Endodermal cell (in vitro differentiated cells): ENCODE measurements at places on chromosomes 6 and 20. TPM values are rescaled to one million over a fixed set of nuclear protein-coding genes. Genes with fewer than 3 reads are reported as not detected.

Gene SYCP2L
- total RNA-seq = 4.2 and 4.5 TPM in 2 replicates

Gene TBCC
- 14.3 to 16.7 TPM (median 15.9 TPM) in 3 replicates for total RNA-seq

Gene NRM
- 37.1 and 40.1 TPM in 2 replicates for total RNA-seq

Gene SNX3
- total RNA-seq = 79.2 and 83.3 TPM in 2 replicates

Gene FILIP1
- 0.35 to 0.72 TPM (median 0.70 TPM) in 3 replicates for total RNA-seq

Gene FAM209B
- 1.1 TPM in 1 of 3 replicates, not detected in the others for total RNA-seq

Gene PKIB
- total RNA-seq = 56.1 and 56.6 TPM in 2 replicates

Gene LIN28B
- 64.6 and 65.1 TPM in 2 replicates for total RNA-seq

- H3K4me1 ChIP-seq = no peaks in the 10 kb centered on the region
- H3K4me3 ChIP-seq = no peak overlapping the region
These were observed 28.8 kb upstream of the LIN28B start for GRCh38 chr6:104928141-104928540.

- H3K4me1 ChIP-seq = no peaks in the 10 kb centered on the region
- no peak overlapping the region for H3K4me3 ChIP-seq
- H3K27me3 ChIP-seq = no peaks in the 10 kb centered on the region
- H3K27ac ChIP-seq = no peak overlapping the region
- no peaks in the 10 kb centered on the region for H3K36me3 ChIP-seq
- DNase-seq = peak; percentile 76
These were observed 208.0 kb downstream of the FARS2 start for GRCh38 chr6:5469101-5469846.

DNA sequence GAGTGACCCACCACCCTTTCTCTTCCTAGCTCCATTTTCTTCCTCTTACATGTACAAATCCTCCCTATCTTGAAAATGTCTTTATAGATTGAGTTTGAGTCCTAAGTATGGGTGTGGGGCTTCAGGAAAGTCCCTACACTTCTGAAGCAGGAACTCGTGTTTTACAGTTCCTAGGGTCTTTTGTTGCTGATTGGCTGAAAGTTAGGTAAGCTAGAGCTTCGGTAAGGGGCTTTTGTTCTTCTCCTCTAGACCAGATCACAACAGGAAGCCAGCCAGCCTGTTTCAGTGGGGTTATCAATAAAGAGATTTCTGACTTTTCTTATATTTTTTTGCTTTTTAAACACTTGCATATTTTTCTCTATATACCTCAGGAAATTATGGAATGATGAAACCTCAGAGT, 51.3 kb downstream of the CNR1 start:
- no peak for DNase-seq
- H3K4me1 ChIP-seq = peaks cover 3% of the 10 kb centered on the region
- H3K27ac ChIP-seq = no peak overlapping the region
- H3K4me3 ChIP-seq = no peak overlapping the region
- H3K36me3 ChIP-seq = no peaks in the 10 kb centered on the region
- no peaks in the 10 kb centered on the region for H3K27me3 ChIP-seq

DNA sequence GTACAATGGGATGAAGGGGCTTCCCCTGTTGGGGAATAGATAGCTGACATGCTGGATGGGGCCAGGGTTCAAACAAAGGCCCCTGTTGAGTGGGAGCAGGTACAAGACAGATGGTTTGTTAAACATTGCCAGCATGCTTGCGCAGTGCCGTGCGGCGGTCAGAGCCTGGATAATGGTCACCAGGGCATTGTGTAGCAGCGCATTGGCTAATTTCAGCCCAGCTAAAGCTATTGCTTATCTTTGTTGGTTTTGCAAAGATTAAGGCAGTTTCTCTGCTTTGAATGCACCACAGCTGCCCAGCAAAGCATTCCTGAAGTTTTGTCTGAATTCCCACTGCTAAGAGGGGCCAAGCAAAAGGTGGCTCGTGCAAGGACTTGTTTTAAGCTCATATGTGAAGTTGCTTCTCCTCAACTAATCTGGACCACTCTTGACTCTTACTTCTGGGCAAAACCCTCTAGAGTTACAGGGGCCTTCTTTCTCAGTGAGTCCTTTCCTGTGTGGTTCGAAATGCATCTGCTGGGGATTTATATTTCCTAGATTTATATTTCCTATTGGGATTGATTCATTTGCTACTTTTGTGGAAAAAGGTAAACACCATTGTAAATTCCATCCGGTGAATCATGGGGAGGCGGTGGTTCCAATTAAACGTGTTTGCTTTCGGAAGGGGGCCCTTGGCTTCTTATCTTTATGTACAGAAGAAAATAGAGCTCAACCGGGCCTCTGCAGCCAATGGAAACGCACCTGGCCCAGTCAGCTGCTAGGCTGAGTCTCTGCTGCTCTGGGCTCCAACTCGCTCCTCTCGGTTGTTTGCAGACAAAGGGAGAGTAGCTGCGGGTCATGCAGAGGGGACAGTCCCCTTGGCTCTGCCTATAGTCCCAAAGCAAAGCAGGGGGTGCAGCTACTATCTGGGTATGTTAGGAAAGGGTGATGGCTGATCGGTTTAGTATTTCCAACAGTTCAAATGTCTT, 72.1 kb downstream of the FOXA2 start:
- peak overlapping the region; percentile 30 for H3K27ac ChIP-seq
- H3K36me3 ChIP-seq = no peaks in the 10 kb centered on the region
- H3K4me3 ChIP-seq = no peak overlapping the region
- no peaks in the 10 kb centered on the region for H3K27me3 ChIP-seq
- H3K4me1 ChIP-seq = peaks cover 24% of the 10 kb centered on the region
- peak; percentile 62 for DNase-seq

DNA sequence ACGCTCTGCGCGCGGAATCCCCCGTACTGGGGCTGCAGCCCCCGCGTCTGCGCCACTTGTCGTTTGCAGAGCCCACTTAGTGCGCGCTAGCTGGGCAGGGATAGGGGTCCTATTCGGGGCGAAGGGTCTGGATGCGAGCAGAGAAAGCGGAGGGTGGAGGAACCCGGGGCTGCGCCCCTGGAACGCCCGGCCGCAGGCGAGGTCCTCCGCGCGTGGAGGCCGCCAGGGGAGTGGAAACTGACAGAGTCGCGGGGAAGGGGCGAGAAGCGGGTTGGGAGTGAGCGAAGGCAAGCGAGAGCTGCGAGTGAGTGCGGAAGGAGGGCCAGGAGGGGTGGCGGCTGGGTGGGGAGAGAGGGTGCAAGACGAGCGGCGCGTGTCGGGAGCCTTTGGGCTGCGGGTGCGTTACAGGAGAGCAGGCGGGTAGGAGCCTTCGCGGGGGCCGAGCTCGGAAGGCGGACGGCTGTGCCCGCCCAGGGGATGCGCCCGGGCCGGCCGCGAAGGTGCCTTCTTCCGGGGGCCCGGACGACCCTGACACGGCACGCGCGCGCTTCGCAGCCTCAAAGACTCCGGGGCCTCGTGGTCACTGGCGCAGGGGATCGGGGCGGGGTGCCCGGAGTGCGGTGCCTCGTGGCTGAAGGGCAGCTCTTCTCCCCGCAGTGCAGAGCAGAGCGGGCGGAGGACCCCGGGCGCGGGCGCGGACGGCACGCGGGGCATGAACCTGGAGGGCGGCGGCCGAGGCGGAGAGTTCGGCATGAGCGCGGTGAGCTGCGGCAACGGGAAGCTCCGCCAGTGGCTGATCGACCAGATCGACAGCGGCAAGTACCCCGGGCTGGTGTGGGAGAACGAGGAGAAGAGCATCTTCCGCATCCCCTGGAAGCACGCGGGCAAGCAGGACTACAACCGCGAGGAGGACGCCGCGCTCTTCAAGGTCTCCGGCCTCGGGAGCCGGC, 1.2 kb downstream of the IRF4 start:
- H3K4me3 ChIP-seq = peak overlapping the region; percentile 64
- H3K27ac ChIP-seq = no peak overlapping the region
- H3K27me3 ChIP-seq = peaks cover 97% of the 10 kb centered on the region
- H3K36me3 ChIP-seq = no peaks in the 10 kb centered on the region
- DNase-seq = peak; percentile 79

DNA sequence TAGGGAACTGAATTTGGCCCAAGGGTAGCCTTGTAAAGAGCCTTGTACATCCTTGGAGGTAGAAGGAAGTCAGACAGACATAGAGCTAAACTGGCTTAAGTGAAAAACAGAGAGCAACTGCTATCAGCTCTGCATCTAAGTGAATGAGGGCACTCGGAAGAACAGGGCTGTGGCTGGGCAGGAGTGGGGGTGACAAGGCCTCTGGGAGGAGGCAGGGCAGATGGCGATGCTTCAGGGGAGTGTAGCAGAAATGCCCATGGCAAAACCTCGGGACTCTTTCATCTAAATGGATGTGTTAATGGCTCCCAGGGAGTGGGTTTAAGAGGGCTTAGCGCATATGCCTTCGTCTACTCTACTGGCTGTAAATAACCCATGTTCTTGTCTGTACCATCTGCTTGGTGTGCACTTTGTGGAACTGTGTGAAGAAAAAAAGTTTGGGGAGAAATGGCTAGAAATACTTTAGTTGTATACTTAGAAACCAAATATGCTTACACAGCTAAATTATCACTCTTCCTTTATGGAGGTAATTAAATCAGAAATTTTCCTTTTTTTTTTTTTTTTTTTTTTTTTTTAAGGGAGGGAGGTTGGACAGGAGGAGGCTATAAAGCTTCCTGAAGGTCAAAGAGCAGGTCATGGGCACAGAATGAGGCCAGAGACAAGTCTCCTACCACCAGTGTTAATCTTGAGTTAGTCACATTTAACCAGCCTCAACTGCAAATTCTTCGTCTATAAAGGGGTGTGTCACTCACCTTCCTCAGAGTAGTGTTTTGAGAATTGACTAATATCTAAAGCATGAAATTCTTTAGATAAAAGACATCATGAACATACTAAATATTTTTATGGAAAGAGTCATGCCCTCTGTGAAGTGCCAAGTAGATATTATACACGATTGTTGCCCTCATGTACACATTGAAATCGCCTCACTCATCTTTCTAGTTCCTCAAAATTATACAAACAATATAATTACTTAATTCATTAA, 60.9 kb downstream of the FYN start:
- peak; percentile 80 for DNase-seq
- H3K4me3 ChIP-seq = no peak overlapping the region
- H3K27ac ChIP-seq = no peak overlapping the region
- no peaks in the 10 kb centered on the region for H3K27me3 ChIP-seq

DNA sequence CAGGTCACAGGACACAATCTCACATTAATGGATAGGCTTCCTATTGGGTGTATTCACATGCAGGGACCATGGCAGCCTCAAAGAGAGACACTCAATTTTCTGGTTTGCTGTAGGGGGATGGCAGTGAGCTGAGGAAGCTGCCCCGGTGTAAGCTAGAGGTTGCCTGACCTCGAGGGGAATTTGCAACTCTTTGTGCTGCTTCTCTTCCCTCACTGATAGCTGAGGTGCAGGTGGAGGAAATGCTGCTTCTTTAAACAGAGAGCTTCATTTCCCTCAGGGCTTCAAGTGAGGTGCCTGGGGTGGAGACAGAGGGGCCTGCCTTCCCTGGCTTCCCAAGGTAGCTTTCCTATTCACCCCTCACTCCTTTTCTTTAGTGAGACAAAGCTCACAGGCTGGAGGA, 151.9 kb downstream of the CD83 start:
- H3K4me1 ChIP-seq = no peaks in the 10 kb centered on the region
- DNase-seq = no peak
- H3K4me3 ChIP-seq = no peak overlapping the region
- H3K27ac ChIP-seq = no peak overlapping the region
- peaks cover 20% of the 10 kb centered on the region for H3K27me3 ChIP-seq

GRCh38 chr6:50333696-50334095, 284.0 kb upstream of the DEFB112 start:
- no peaks in the 10 kb centered on the region for H3K36me3 ChIP-seq
- no peak for DNase-seq
- H3K27ac ChIP-seq = no peak overlapping the region
- H3K4me1 ChIP-seq = no peaks in the 10 kb centered on the region
- no peaks in the 10 kb centered on the region for H3K27me3 ChIP-seq

DNA sequence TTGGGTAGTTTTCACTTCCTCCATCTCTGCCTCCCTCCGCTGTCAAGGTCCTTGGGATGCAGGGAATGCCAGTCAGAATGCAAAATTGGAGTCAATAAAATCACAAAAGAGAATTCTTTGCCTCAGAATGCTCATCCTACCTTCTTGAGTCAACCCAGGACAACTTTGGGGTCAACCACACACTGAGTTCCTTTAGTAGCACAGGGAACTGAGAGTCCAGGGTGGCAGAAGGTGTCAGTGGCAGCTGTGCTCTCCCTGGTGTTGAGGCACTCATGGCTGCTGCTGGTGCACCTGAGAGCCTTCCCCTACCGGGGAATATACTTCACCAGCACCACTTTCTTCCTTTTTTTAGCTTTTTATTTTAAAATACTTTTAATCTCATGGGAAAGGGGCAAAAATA, 829 bp upstream of the NOTCH4 start:
- DNase-seq = no peak
- peaks cover 38% of the 10 kb centered on the region for H3K27me3 ChIP-seq
- H3K4me3 ChIP-seq = no peak overlapping the region
- H3K36me3 ChIP-seq = no peaks in the 10 kb centered on the region
- no peak overlapping the region for H3K27ac ChIP-seq

GRCh38 chr6:33720998-33721397, 9.5 kb upstream of the UQCC2 start:
- H3K4me1 ChIP-seq = no peaks in the 10 kb centered on the region
- H3K4me3 ChIP-seq = no peak overlapping the region
- no peaks in the 10 kb centered on the region for H3K27me3 ChIP-seq
- no peak for DNase-seq

DNA sequence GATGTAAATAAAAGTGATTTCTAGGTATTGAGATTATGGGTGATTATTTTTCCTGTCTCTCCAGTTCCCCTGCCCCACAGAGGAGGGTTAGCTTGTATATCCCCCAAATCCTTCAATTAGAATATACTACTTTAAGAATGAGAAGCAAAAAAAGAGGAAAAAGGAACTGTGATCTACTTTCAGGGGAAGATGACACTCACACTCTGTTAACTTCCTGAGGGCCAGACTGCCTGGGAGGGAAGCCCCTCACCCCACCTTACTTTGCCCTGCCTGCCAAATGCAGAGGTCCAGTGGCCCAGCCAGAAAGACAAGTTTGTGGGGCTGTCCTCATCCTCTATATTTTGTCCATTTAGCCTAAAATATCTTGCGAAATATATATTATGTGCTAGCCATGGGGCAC, 9.2 kb upstream of the LY86 start:
- DNase-seq = no peak
- no peaks in the 10 kb centered on the region for H3K36me3 ChIP-seq
- no peak overlapping the region for H3K27ac ChIP-seq
- H3K27me3 ChIP-seq = no peaks in the 10 kb centered on the region
